ENCODE measurements at places on chromosomes 16 and 17.

DNA sequence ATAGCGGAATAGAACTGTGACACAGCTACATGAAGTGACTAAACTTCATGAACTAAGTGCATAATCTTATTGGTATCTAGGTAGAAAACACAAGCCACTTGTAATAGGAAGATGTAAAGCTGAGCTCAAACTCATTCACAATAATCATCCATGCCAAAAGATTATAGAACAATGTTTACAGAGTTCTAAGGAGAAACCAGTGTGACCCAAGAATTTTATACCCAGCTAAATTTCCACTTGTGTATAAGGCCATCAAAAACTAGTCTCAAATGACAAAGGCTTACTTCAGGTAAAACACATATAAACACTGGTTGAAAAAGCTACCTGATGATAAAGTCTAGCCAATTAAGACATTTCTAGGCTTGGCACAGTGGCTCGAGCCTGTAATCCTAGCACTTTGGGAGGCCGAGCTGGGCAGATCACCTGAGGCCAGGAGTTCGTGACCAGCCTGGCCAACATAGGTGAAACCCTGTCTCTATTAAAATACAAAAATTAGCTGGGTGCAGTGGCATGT is 16.9 kb upstream of the CPD start:
- no peak for DNase-seq

- no peak for DNase-seq
Measured at GRCh38 chr17:39759204-39759603, 21.5 kb downstream of the GRB7 start.

DNA sequence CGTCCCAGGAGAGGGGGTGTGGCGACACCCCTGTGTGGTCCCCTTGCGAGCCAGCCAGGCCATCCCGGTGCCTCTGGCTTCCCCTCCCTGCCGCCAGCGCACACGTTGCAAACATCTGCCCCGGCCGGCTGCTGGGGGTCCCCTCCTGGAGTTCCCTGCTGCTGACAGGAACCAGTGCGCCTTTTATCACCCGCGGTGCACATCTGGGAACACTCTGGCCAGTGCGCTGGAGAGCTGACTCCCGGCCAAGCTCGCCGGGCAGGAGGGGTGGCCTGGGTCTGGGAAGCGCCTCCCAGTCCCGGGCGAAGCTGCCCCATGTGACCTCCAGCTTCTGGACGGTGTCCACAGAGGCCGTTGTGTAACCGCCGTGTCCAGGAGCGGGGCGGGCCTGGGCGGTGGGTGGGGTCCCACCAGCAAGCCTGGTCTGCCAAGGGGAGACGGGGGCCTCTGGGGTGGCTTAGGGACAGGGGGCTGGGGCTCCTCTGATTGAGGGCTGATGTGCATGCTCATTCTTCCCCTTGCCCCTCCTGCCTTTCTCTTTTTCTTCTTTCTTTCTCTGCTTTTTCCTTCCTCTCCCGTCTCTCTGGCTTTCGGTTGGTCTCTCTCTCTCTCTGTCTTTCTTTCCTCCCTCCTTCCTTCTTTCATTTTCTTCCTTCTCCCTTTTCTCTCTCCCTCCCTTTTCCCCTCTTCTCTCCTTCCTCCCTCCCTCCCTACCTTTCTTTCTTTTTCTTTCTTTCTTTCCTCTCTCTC is 25.2 kb upstream of the CIBAR2 start:
- no peak for DNase-seq

DNA sequence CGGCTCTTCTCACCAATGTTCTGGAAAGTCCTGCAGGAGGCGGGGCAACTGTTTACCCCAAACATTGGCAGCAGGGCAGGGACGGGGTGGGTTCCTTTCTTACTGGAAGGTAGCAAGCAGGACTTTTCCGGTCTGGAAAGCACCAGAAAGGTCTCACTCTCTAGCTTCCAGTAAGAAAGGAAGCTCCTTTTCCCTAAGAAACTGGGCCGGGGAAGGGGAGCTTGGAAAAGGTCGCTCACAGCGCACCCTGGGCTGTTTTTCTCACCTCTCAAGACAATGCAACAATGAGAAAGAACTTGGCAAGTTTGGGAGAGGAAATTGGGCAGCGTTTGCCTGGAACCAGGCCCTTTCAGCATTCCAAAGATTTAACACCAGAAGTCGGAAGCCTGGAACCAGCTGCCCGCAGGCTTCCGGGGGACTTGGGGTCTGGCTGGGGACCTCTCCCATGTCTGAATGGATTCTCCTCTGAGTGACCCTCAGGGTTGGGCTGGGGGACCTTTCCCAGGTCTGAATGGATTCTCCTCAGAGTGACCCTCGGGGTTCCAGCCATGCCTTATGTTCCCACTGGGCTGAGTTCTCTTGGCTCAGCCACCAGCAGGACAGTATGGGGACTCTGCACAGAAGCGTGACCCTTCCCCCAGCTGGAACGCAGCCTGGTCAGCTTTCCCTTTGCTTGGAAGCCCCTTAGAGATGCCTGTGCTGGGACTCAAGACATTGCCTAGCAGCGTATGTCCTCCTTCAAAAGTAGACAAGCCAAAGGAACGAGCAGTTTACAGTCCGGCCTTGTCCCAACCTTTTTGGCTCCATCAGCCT is 166.5 kb upstream of the PLCG2 start:
- DNase-seq: no peak

DNA sequence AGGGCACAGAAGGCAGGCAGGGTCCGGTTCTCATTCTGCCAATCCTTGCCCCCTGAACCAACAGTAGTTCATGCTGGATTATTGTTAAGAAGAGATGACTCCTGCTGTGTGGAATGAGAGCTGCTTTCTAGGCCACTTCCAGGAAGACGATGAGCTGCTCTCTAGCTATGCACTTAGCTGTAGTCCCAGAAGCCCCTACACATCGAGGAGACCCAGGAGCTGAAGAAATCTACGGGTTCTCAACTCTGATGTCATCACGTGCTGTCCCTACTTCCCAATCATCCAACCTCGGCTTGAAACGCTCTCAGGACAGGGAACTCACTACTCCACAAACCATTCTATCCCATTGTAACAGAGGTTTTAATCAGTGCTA is 29.0 kb upstream of the EMP2 start:
- no peak for DNase-seq

- DNase-seq: no peak
Measured at GRCh38 chr16:57497121-57497520, 10.8 kb upstream of the DOK4 start.

DNA sequence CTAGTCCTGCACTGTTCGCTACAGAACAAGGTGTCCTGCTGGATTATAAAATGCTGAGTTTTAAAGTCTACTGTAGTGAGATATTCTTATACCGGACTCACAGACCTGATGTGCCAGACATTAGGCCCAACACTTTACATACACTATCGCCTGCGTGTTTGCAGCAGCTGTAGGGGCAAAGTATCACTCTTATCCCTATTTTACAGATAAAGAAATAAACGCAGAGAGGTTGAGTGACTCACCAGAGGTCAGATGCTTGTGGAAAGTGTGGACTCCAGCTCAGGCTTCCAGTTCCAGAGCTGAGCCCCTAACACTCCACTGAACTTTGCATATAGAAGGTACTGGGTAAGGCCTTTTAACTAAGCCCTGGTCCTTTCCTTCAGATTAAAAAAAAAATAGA is 47.4 kb downstream of the PLXDC1 start:
- no peak for DNase-seq

GRCh38 chr16:546909-547770 is 13.1 kb upstream of the PRR35 start:
- peak; percentile 47 for DNase-seq

- DNase-seq: no peak
Measured at GRCh38 chr17:20097330-20097729, 88.2 kb downstream of the SPECC1 start.

- DNase-seq: peak; percentile 76
Measured at GRCh38 chr17:76710863-76711611, at the start of gene MXRA7. Gene MXRA7, minus strand, starts transcription at chr17:76710965. Its CDS starts 19 bp downstream, at chr17:76710946.

DNA sequence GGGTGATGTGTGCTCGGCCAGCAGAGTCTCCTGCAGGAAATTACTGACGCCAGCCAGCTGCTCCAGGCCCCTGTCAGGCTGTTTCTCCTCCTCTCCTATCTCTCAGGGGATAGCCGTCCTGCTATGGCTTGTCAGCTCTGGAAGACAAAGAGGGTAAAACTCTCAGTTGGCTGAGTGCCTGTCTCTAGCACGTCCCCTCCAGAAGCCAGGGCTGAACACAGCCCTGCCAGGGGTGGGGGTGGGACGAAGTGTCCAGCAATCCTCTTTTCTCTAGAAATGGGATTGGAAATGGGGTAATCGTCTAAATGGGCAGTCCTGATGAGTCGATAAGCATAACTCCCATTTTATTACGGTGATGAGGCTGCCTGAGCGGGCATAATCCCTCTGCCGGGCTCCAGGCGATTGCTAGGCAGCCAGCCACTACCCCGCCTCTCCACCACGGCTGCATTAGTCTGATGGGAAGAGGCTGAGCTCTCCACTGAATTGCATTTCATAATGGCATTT is 89.1 kb upstream of the GNAO1 start:
- DNase-seq: no peak

- no peak for DNase-seq
Measured at GRCh38 chr17:12127667-12128066, 107.0 kb downstream of the MAP2K4 start.

DNA sequence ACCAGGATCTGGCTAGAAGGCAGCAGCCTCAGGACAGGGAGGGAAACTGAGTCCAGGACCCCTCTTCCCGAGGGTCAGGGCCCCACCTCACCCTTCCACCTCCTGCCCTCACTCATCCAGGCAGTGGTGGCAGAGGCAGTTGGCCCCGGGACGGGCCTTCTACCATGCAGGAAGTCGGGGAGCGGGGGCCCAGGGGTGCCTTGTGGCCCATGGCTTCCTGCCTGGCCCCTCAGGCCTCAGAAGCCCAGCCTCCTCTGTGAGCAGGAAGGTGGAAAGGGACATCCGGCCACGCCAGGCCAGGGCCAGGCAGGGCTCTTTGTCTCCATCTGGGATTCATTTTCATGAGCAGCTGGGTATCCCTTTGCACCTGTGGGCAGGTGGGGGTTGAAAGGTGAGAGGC is 58.5 kb downstream of the BAHCC1 start:
- peak; percentile 35 for DNase-seq

DNA sequence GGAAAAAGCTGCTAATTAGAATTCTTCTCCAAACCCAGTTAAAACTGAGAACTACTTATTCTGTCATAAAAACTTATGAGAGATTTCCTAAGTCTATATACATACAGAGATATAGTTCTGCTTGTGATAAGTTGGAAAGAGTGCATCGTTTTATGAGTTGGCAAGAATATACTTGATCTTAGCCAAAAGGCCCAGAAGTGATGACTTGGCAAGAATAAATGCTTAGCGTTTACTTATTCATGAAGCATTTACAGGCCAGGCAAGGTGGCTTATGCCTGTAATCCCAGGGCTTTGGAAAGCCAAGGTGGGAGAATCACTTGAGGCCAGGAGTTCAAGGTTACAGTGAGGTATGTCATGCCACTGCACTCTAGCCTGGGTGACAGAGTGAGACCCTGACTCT is 81.7 kb downstream of the CYB561 start:
- no peak for DNase-seq

- no peak for DNase-seq
Measured at GRCh38 chr17:45777388-45777787, 6.7 kb upstream of the CRHR1 start.

GRCh38 chr16:80084163-80084562 is 456.6 kb upstream of the DYNLRB2 start:
- DNase-seq: no peak

GRCh38 chr17:60604686-60605334 is 4.8 kb downstream of the PPM1D start:
- DNase-seq: no peak

- DNase-seq: no peak
Measured at GRCh38 chr16:13013043-13013442, 111.6 kb downstream of the SHISA9 start.

DNA sequence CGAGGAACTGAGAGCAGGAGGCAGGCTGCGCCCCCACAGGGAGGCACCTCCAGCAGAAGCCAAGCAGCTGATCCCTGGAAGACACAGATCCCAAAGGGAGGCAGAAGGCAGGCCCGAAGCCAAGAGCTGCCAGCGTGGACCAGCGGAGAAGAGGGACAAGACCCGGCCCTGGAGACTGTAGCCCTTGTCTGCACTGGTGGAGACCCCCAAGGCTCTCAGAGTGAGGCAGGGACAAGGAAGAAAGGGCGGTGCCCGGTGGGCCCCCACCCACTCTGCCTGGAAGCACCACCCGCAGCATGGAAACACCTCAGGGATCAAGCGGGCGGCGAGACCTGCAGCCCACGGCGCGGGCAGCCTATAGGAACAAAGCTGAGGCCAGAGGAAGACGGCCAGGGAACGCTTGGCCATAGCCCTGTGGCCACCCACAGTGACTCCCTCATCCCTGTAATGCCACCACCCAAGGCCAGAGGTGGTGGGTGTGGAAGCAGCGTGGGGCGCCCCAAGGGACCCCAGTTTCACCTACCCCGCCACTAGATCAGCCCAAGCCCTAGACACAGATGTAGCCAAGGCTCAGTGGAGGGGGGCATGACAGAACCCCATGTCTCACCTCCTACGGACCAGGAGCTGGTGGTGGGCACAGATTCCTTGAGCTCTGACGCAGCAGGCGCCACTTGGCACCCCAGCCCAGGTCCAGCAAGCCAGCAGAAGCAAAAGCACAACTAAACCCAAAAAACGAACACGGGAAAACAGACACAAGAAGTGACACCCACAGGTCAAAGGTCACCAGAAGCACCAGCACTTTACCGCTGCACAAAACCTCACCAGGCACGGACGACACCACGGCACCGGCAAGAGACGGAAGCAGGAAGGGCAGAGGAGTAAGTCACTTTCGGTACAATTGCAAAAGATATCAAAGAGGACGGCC is 2.9 kb upstream of the SIRT7 start:
- no peak for DNase-seq

- DNase-seq: no peak
Measured at GRCh38 chr17:17314501-17315071, 11.4 kb downstream of the NT5M start.

GRCh38 chr16:80671281-80671849 is 130.6 kb downstream of the DYNLRB2 start:
- DNase-seq: no peak
